ENCODE measurements at places on chromosomes 12 and 14.

DNA sequence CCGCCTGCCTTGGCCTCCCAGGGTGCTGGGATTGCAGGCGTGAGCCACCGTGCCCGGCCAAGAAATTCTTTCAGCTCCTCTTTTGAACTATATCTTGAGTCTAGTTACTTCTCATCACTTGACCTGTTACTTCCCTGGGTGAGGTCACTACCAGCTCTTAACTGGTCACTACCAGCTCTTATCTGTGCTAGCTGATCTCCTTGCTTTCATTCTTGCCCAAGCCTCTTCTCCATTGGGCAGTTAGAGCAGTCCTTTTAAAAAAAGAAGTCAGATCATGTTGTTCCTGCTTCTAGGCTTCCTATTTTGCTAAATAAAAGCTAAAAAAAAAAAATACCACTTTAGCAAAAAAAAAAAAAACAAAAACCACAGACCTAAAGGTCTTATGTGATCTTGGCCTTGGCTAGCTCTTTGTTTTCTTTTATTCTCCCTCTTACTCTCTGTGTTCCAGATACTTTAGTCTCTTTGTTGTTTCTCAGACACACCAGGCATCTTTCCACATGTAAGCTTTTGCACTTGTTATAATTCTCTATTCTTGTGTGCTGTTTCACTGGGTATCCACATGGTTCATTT is 63.5 kb downstream of the RAD51B start:
- no peak for DNase-seq

DNA sequence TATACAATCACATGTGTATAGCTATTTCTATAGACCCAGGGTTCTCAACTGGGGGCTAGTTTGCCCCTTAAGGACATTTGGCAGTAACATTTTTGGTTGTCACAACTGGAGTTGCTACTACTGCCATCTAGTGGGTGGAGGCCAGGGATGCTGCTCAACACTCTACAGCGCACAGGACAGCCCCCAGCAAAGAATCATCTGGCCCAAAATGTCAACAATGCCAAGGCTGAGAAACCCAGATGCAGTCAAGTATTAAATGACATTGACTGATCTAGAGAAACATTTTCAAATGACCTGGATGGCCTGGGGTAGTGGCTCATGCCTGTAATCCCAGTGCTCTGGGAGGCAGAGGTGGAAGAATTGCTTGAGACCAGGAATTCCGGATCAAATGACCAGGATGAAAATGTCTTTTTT is 5.8 kb downstream of the WSB2 start:
- no peak for DNase-seq

DNA sequence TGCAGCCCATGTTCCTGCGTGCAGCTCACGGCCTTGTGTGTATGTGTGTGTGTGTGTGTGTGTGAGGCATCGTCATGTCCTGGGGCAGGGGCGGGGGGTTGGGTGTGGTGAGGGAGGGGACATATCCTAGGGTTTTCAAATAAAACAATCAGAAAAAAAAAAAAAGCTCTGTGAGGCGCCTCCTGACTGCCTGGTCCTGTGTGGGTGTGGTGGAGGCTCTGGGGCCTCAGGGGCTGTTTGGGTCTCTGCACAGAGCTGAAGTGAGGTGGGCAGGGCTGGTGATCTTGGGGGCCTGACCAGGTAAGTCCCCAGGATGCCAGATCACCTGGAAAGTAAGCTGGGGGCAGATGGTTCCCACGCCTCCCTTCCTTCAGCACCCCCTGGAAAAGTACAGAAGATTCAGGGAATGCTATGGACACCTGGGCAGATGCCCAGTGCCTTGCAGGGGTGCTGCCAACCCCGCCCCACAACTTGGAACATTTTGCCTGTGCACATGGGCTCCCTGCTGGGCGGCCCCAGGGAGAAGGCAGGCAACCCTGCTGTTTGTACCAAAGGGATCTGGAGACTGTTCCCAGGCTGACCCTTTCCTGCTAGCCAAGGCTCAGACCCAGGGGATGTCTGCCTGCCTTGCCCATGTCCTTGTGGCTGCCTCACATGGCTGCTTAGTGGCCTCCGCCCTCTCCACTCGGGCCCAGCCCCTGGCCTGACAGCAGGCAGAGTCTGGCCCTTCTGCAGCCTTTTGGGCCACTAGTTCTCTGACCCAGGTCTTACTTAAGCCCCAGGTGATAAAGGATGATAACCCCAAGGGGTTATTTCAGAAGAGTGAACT is 28.8 kb downstream of the CLSTN3 start:
- no peak for DNase-seq

DNA sequence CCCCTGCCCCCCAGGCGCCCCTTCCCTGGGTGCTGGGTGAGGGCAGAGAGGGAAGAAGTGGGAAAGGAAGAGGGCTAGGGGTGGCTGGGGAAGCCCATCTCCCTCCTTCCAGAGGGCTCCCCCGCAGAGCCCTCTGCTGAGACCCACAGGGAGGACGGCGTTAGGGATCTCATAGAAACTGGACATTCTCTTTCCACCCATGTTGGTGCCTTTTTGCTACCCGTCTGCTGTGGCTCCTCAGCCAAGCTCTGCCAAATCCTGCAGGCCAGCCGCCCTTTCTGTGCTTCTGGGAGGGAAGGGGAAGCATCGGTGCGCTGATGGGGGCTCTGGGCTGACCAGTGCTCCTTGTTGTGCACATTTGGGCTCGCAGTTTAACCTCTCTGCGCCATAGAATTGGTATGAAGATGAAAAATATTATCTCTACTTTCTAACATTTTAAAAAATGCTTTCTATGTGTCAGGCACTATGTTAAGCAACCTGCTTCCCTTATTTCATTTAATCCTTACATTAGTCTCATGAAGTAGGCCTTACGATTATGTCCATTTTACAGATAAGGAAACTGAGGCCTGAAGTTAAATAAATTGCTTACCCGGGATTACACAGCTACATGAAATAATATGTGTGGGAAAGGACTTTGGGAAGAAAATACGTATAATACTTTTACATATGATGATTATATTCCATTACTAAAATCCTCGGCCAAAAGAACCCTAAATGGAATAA is 981 bp downstream of the SLC48A1 start:
- no peak for DNase-seq

DNA sequence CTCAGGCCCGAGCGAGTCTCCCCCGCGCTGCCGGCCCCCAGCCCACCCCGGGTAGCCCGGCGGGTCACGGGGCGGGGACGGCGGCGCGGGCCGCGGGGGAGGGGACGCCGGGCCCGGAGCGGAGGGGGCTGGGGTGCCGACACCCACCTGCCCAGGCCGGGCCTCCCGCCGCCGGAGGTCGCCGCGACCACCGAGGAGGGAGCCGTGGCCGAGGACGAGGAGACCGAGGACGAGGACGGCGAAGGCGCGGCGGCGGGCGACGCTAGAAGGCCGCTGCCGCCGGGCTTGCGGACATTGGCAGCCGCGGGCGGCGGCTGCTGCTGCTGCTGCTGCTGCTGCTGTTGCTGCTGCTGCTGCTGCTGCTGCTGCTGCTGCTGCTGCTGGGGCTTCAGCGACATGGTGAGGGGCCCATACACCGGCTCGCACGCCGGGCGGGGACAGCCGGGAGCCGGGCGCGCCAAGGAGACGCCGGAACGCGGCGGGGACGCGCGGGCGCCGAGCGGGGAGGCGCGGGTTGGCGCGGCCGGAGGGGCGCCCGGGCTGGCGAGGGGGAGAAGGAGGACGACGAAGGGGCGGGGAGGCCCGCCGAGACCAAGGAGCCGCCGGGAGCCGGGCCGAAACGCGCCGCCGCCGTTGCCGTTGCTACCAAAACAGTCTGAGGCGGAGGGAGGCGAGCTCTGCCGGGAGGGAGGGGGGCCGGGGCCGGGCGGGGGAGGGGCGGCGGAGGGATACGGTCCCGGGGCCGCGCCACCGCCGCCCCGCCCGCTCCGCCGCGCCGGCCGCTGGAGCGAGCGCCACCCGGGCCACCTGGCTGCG is at the start of gene ATXN2:
ATXN2 (minus strand) TSS at position 679 of the 816 bp plus-strand sequence; CDS start at position 398, 281 bp downstream.
- peak; percentile 92 for DNase-seq

DNA sequence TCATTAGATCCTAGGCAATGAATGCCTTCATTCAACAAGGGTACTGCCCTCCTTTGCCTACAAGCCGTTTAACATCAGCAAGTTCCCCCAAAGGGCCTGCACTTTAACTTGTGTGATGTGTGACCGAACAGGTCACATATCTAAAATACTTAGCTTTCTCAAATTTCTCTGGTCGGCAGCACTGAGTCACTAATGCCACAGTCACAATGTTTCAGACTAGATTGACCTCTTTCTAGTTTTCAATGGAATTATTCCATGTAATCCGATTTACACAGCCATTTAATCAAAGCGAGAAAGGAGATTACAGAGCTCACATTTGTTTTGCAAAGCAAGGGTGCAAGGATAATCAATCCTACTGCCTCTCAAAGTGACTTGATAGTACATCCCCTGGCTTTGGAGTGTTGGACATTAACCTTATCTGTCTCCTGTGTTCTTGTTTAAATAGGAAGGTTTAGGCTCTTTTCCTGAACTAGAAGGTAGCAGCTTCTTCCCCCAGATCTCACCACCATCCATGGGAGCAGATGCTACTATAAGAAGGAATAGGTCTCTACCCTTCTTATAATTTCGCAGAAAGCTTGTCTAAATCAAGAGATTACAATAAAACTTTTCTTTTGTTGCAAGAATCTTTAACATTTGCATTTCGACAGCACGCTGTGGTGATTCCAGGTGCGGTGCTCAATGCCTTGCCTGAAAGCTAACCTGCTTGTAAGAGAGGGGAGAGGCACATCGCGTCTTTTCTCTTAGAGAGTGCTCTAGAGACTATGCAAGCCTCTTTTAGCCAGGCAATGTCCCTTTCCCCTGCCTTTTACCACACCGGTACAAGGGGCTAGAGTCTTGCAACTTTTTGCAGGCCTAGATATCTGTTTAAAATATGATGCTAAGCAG is 1.8 kb downstream of the KITLG start:
- DNase-seq, result no peak

GRCh38 chr12:124466216-124467128 is 100.9 kb downstream of the NCOR2 start:
- DNase-seq, result no peak

GRCh38 chr14:92880851-92881250 is 42.1 kb upstream of the CHGA start:
- DNase-seq, result no peak

- DNase-seq, result no peak
Measured at GRCh38 chr12:65532764-65533163, 254.3 kb downstream of the MSRB3 start.

DNA sequence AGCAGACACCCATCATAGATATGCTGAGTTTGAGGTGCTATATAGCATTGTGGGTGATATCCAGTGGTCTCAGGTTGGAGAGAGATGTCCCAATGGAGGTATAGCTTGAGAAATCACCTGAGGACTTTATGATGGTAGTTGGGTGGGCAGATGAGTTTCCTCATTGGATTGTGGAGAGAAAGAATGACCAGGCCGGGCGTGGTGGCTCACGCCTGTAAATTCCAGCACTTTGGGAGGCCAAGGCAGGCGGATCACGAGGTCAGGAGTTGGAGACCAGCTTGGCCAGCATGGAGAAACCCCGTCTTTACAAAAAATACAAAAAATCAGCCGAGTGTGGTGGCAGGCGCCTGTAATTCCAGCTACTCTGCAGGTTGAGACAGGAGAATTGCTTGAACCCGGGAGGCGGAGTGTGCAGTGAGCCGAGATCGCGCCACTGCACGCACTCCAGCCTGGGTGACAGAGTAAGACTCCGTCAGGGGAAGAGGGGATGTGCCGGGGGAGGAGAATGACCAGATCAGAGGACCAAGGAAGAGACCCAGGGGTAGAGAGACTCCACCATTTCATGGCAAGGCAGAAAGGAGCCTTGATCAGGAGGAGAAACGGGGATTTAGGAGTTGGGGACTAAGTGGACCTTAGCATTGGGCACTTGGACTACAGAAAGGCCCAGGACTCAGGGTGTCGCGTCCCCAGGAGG is 757 bp upstream of the PCK2 start:
- DNase-seq, result no peak

GRCh38 chr14:48384821-48385220 is 709.4 kb upstream of the MDGA2 start:
- DNase-seq, result no peak

GRCh38 chr14:52987514-52987913 is 36.7 kb upstream of the FERMT2 start:
- no peak for DNase-seq

DNA sequence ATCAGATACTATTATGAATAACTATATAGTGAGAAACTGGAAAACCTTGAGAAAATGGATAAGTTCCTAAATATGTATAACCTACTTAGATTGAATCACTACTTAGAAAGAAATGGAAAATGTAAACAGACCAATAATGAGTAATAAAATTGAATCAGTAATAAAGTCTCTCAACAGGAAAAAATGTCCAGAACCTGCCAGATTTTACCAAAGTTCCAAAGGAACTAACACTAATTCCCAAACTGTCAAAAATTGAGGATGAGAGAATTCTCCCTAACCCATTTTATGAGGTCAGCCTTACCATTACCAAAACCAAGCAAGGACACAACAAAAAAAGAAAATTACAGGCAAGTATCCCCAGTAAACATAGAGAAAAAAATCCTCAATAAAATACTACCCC is 272.0 kb downstream of the RPAP3 start:
- DNase-seq, result no peak

GRCh38 chr14:71403656-71404055 is 496.4 kb downstream of the PCNX1 start:
- no peak for DNase-seq
